ENCODE measurements at places on chromosomes 1 and 21.

DNA sequence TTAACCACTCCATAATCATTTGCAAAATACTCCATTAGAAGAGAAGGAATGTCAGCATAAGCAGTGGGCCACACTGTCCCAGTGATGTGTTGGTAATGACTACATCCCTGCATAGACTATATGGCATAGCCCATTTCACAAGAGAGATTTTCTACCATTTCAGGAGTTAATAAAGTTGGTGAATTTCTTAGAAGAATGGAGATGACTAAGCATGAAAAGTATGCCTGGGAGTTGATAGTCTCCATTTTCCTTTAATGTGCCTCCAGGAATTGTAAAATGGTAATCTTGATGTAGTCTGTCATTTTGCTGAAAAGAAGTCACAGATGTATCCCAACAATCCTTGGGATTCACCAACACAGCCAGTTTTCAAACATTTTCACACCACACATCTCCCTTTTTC is 608.8 kb upstream of the CHRM3 start:
- DNase-seq, result no peak

GRCh38 chr1:223731133-223731770 is 18.9 kb downstream of the CAPN2 start:
- DNase-seq, result no peak

DNA sequence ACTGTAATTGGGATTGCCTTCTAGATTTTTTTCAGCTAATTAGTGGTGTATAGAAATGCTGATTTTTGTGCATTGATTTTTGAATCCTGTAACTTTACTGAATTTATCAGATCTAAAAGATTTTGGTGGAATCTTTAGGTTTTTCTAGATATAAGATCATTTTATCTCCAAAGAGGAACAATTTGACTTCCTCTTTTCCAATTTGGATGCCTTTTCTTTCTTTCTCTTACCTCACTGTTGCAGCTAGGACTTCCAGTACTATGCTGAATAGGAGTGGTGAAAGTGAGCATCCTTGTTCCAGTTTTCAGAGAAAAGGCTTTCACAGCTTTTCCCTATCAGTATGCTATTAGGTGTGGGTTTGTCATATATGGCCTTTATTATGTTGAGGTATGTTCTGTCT is 53.6 kb downstream of the TESK2 start:
- no peak for DNase-seq

GRCh38 chr1:6811583-6811982 is 26.3 kb downstream of the CAMTA1 start:
- DNase-seq, result no peak

GRCh38 chr1:112060261-112060660 is 70.8 kb upstream of the KCND3 start:
- DNase-seq, result no peak

Data from activated gamma-delta T cell treated with Interleukin-2 at 50 U/mL for 16 hours (primary cell).